Left lobe of liver (tissue), 2 donors: ENCODE measurements at places on chromosomes 16 and 17. TPM values are rescaled to one million over a fixed set of nuclear protein-coding genes. Genes with fewer than 3 reads are reported as not detected.

DNA sequence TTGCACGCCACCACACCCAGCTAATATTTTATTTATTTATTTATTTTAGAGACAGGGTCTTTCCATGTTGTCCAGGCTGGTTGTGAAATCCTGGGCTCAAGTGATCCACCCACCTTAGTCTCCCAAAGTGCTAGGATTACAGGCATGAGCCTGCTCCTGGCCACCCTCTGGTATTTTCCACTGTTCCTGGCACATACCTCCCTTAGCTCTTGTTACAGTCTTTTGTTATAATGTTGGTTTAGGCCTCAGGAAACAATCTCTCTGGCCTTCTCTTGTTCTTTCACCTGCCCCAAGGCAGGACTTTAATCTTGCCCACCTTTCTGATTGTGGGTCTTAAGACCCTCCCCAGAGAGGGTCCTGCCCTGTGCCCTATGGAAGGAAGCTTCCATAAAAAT is 3.6 kb upstream of the CYTH1 start:
- DNase-seq = no peak

DNA sequence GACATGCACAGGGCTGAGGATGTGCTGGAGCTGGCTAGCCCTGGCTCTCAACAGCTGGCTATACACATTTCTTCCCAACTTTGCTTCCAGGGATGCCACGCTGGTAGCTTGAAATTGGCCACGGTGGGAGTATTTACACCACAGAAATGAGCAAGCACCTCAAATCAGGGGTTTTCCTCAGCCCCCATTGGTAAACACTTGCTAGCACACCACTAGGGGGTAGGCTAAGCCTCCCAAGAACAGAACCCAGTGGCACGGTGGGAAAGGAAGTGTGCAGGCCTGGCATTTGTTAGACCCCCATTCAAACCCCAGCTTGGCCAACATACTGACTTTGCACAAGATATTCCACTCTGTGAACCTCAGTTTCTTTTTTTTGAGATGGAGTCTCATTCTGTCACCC is 12.9 kb downstream of the DRC3 start:
- no peak for DNase-seq

DNA sequence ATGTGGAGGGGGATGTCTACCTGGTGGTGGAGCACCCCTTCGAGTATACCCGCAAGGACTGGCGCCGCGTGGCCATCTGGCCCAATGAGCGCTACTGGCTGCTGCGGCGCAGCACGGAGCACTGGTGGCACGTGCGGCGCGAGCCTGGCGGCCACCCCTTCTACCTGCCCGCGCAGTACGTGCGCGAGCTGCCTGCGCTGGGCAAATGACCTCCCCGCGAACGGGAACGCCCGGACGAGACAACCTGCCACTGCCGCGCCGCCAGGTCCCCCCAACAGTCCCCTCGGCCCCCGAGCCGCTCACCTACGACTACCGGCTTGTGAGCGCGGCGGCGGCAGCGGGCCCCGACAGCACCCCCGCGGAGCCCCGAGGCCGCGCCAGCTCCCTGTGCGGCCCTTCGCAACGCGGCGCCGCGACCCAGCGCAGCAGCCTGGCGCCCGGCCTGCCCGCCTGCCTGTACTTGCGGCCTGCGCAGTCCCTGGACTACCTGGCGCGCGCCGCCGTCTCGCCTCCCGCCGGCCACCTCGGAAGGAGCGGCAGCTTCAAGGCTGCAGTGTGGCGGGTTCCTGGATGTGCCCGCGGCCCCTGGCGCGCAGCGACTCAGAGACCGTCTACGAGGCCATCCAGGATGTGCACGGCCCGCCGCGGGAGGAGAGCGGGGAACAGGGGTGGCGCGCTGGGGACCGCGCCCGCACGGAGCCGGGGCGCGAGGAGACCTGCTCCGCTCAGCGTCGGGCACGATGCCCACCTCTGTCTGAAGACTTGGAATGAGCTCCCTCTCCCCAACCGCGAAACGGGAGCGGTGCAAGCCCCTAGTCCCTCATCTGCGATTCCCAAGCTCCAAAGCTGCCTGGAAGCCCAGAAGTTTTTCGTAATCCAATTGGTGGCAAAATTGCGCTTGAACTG is 48.7 kb upstream of the AMZ2 start:
- no peak for DNase-seq

GRCh38 chr16:67644038-67644437 is 906 bp upstream of the CARMIL2 start:
- DNase-seq = no peak

GRCh38 chr16:79912592-79913310 is 312.2 kb upstream of the MAF start:
- DNase-seq = no peak

- DNase-seq = peak; percentile 63
Measured at GRCh38 chr17:81070541-81071246, 35.7 kb downstream of the BAIAP2 start.

GRCh38 chr17:34644941-34645550 is 65.7 kb downstream of the TMEM132E start:
- no peak for DNase-seq

GRCh38 chr17:71666047-71666446 is 454.8 kb upstream of the SOX9 start:
- DNase-seq = no peak

GRCh38 chr16:66416136-66416535 is 11.0 kb upstream of the BEAN1 start:
- no peak for DNase-seq

- DNase-seq = no peak
Measured at GRCh38 chr16:31536804-31537361, 9.2 kb downstream of the AHSP start.

DNA sequence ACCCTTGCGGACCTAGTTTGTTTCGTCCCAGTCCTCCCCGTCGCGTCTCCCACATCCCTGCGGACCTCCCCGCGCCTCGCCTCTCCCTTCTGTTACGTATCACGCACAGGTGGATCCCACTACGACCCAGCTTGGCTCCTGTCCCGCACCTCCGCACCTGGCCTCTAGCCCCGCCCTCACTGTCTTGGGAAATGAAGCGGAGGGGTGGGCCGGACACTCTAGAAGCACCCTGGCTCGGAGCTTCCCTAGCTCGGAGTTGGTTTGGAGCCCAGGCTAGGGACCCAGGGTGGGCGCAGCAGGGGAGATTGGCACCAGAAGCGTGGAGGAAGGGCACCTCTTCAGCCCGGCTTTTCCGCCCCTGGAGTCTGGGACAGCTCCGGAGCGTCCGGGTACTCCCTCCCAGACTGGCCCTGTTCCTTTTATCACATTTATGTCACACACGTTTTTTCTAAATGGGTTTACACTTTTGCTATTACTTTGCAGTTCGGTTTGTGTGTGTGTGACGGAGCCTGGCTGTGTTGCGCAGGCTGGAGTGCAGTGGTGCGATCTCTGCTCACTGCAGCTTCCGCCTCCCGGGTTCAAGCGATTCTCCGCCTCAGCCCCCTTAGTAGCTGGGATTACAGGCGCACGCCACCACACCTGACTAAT is 1.4 kb upstream of the CEMP1 start:
- peak; percentile 89 for DNase-seq

DNA sequence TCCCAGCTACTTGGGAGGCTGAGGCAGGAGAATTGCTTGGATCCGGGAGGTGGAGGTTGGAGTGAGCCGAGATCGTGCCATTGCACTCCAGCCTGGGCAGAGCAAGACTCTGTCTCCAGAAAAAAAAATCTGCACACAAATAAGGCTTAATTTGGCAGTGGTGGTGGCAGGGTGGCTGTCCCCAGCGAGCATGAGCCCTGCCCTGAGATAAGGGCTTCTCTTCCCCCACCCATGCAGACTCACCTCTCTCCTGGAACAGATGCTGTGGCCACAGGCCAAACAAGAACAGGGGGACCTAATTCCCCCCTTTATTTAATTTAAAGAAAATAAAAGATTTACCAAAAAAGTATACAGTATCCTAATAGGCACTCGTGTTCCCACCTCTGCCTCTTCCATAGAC is 157.2 kb downstream of the RAB11FIP4 start:
- no peak for DNase-seq

DNA sequence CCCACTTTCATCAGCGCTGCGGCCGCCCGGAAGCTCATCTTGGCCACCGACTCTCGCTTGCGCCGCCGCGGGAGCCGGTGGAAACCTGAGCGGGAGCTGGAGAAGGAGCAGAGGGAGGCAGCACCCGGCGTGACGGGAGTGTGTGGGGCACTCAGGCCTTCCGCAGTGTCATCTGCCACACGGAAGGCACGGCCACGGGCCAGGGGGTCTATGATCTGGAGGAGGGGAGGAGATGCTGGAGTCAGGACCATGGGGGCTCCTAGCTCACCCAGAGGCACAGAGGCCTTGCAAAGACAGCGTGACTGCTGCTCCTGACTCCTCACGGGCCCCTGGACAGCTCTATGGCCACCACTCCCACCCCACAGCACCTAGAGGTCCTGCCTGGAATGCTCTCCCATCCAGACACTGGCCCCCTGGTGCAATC is 9.4 kb downstream of the SNRNP25 start:
- DNase-seq = no peak

- no peak for DNase-seq
Measured at GRCh38 chr16:76338472-76338871, 61.3 kb downstream of the CNTNAP4 start.

DNA sequence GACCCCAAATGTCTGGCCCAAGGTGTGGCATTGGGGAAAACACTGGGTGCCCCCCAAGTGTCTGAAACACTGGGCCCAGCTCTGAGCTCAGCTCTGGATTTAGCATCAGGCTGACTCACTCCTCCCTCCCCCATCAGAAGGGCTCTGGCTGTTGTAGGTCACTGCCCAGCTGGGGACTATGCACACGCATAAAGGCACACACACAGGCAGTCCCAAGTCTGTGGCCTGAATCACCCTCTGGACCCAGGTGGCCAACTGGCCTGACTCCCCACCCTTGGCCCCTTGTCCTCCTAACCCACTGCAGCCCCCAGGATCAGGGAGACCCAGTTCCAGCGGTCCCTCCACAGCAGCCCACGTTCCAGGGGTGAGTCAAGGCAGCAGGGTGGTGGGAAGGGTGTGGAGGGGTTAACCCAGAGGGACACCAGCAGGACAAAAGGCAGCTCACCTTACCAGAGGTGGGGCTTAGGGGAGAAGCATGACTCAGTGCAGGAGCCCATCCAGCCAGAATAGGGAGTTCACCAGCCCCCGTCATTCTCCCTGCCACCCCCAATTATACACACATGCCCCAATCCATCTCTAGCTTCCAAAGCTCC is 47.0 kb downstream of the MYO18A start:
- no peak for DNase-seq

PIK3R5 gene
- total RNA-seq = 3.3 TPM

NPIPA8 gene
- 0.35 TPM for total RNA-seq

TEX14 gene
- total RNA-seq = 0.05 TPM

GRAP gene
- total RNA-seq = 4.0 TPM

SRRM2 gene
- 378 TPM for total RNA-seq

TEKT1 gene
- not detected for total RNA-seq

SLC6A2 gene
- total RNA-seq = not detected

OR1A1 gene
- total RNA-seq = not detected

DCXR gene
- 1,477 TPM for total RNA-seq

SPNS2 gene
- 11.4 TPM for total RNA-seq
